ENCODE measurements at places on chromosomes 12 and 14. TPM values are rescaled to one million over a fixed set of nuclear protein-coding genes. Genes with fewer than 3 reads are reported as not detected.

ZDHHC22 gene
- not detected for total RNA-seq

GRCh38 chr14:60357551-60358149 is 108.6 kb downstream of the PPM1A start:
- H3K36me3 ChIP-seq: no peaks in the 10 kb centered on the region
- H3K4me1 ChIP-seq: no peaks in the 10 kb centered on the region
- no peak overlapping the region for H3K4me3 ChIP-seq
- no peak for DNase-seq
- no peak overlapping the region for H3K27ac ChIP-seq

DNA sequence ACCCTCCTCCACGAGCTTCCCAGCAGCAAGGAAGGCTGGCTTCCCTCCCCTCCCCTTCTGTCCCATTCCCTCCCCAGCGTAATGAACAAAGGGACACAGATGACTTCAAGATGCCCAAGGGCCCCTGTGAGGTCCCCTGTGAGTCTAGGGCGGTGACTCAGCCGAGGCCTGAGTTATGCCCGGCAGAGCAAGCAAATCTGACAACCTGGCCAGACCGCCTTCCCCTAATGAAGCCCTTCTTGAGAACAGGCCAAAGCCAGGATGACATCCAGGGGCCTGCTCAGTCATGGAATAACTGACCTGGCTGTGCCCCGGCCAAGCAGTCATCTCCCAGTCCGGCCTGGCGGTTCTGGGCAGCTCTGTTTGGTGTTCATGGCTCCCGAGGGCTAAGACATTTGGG is 89.2 kb downstream of the DICER1 start:
- H3K4me1 ChIP-seq: no peaks in the 10 kb centered on the region
- no peak overlapping the region for H3K4me3 ChIP-seq
- no peaks in the 10 kb centered on the region for H3K36me3 ChIP-seq
- no peak for DNase-seq

SERPINA1 gene
- 1,757 TPM for total RNA-seq

DNA sequence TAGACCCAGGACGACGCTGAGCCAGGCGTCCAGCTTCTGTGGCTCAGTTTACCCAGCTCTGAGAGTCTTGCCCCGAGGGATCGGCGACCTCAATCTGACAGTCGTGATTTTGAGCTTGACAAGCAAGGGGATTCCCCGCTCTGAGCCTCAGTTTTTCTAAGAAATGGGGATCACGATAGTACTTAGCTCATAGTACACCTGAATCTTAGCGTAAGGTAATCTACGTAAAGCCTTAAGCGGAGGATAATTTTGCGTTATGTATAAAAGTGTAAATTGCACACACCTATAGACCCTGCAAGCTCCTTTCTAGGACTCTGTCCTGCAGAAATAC is 285 bp downstream of the MVK start:
- peaks cover 46% of the 10 kb centered on the region for H3K36me3 ChIP-seq
- H3K27ac ChIP-seq: peak overlapping the region; percentile 88
- H3K27me3 ChIP-seq: no peaks in the 10 kb centered on the region
- H3K4me1 ChIP-seq: peaks cover 6% of the 10 kb centered on the region
- peak overlapping the region; percentile 81 for H3K4me3 ChIP-seq
- DNase-seq: no peak

GRCh38 chr14:26008290-26008689 is 589.5 kb downstream of the NOVA1 start:
- no peaks in the 10 kb centered on the region for H3K36me3 ChIP-seq
- H3K4me3 ChIP-seq: no peak overlapping the region
- DNase-seq: no peak
- H3K4me1 ChIP-seq: no peaks in the 10 kb centered on the region

DNA sequence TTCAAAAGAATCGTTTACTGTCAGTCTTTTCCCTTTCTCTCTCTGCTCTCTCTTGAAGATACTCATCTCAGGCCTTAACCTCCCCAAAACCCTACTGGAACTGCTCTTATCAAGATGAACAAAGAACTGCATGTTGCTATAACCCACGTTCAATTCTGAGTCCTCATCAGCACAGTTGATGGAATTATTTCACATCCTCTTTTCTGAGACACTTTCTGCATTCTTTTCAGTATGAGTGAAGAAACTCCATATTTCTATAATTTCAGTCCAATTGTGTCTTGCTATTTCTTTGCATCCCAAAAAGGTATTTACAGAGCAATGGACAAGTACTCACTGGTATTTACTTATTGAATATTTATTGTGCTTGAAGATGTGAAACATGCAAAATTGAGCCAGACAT is 160.1 kb upstream of the CPNE8 start:
- no peak overlapping the region for H3K4me3 ChIP-seq
- H3K27me3 ChIP-seq: no peaks in the 10 kb centered on the region
- H3K27ac ChIP-seq: no peak overlapping the region
- H3K36me3 ChIP-seq: no peaks in the 10 kb centered on the region
- no peaks in the 10 kb centered on the region for H3K4me1 ChIP-seq

SMCO3 gene
- not detected for total RNA-seq

NRIP2 gene
- total RNA-seq: not detected

DNA sequence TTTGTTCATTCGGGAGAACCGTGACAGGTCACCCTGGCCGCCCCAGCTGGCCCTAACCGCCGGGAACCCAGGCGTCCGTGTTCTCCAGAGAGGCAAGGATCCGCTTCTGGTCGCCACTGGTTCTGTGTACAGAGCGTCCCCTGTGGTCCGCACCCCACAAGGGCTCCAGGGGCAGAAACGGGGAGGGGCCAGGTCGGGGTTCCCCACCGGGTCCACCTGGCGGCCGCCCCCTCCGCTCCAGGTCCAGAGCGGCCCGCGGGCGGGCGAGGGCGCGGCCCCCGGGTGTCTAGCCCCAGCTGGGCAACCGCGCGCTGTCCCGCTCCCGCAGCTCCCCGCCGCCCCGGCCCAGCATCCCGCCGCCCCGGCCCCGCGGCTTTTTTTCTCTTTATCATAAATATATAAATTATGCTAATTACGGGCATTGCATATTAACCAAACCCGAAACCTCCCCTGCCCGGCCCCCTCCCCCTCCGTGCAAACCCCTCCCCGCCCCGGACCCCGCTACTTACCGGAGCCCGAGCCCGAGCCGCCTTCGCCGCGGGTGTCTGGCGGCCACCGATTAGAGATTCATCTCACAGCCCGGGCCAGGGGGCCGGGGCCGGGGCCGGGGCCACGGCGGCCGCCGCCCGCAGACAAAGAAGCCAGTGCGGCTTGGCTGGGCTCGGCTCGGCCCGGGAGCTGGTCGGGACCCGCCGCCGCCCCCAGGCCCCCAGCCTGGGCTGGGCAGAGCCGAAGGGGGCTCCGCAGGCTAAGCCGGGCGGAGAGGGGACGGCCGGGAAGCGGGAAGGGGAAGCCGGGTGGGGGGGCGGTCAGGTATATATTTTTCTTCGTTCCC is 512 bp downstream of the POU6F1 start:
- peak overlapping the region; percentile 72 for H3K4me3 ChIP-seq
- no peaks in the 10 kb centered on the region for H3K36me3 ChIP-seq
- DNase-seq: peak; percentile 73
- no peaks in the 10 kb centered on the region for H3K27me3 ChIP-seq

FOXG1 gene
- not detected for total RNA-seq

SAMD15 gene
- total RNA-seq: 0.35 TPM

DNAH10 gene
- total RNA-seq: 0.27 TPM

- no peak overlapping the region for H3K4me3 ChIP-seq
- H3K27me3 ChIP-seq: no peaks in the 10 kb centered on the region
- H3K4me1 ChIP-seq: no peaks in the 10 kb centered on the region
- DNase-seq: no peak
- H3K27ac ChIP-seq: no peak overlapping the region
- H3K36me3 ChIP-seq: no peaks in the 10 kb centered on the region
Observed at GRCh38 chr14:71863766-71864165, 68.5 kb upstream of the RGS6 start.

TIGAR gene
- total RNA-seq: 8.0 TPM

NTS gene
- 35.4 TPM for total RNA-seq

DNA sequence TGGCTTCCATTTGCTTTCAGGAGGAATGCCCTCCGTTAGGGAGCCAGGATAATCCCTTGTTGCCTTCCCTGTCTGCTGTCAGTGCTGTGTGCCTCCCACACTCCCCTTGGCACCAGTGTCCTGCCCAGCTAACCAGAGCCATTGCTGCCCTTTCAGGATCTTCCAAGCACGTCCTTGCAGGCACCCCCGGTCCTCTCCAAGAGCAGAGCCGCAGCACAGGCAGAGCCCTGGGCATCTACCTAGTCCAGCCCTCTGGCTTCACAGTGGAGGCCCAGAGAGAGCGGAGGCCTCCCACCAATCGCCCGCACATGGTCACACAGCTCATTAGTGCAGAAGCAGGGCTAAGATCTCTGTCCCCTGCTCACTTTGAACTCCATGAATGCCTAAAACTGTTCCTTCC is 39.0 kb upstream of the TSPAN9 start:
- no peak for DNase-seq
- no peaks in the 10 kb centered on the region for H3K36me3 ChIP-seq
- no peaks in the 10 kb centered on the region for H3K27me3 ChIP-seq
- H3K27ac ChIP-seq: no peak overlapping the region

DNA sequence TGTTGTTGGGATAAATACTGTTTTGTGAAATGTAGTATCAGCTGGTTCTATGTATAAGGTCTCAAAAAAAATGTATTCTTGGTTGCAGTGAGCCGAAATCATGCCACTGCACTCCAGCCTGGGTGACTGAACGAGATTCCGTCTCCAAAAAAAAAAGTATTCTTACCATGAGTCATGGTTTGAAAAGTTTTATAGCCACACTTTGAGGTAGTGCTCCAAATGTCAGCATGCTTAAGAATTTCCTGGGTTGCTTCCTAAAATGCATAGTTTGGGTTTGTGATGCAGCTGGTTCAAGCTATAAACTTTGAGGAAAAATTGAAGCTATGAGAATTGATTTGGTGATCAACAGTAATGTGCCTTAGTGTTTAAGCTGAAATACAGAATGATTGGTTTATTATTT is 48.0 kb downstream of the ETNK1 start:
- H3K4me3 ChIP-seq: no peak overlapping the region
- H3K36me3 ChIP-seq: peaks cover 18% of the 10 kb centered on the region
- no peak overlapping the region for H3K27ac ChIP-seq
- no peaks in the 10 kb centered on the region for H3K27me3 ChIP-seq
- H3K4me1 ChIP-seq: no peaks in the 10 kb centered on the region
- no peak for DNase-seq

DNA sequence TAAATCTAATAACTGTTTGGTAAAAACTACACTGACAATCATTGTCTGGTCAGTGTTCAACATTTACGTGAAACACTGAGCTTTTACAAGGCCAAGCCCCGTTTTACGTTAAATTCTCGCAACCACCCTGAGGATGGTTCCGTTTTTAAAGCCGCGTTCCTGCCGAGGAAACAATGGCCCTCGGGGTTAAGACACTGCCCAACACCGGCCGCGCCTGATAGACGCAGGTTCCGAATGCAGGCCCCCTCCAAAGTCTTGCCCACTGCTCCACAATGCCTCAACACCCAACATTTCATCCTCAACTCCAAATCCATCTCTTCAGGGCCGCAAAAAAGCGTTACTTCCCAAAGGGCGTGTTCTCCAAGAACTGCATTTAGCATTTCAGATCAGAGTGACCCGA is 953 bp upstream of the SNRPF start:
- no peak overlapping the region for H3K27ac ChIP-seq
- H3K27me3 ChIP-seq: no peaks in the 10 kb centered on the region
- no peak overlapping the region for H3K4me3 ChIP-seq
- H3K4me1 ChIP-seq: peaks cover 9% of the 10 kb centered on the region
- no peaks in the 10 kb centered on the region for H3K36me3 ChIP-seq

PLEKHD1 gene
- total RNA-seq: not detected

DNA sequence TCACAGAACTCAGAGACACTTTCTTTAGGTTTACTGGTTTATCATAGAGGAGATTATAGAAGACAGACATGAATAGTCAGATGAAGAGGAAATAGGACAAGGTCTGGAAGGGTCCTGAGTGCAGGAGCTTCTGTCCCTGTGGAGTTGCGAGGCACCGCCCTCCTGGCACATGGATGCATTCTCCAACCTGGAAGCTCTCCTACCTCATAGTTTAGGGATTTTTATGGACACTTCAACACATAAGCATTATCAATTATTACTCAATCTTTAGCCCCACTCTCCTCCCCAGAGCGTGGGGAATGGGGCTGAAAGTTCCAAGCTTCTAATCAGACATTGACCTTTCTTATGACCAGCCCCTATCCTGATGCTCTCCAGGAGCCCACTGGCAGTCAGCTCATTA is 12.6 kb upstream of the KRT7 start:
- H3K36me3 ChIP-seq: no peaks in the 10 kb centered on the region
- peaks cover 8% of the 10 kb centered on the region for H3K4me1 ChIP-seq
- H3K27ac ChIP-seq: no peak overlapping the region
- no peaks in the 10 kb centered on the region for H3K27me3 ChIP-seq

PPP1R36 gene
- 7.4 TPM for total RNA-seq

PTPRO gene
- 1.7 TPM for total RNA-seq

FLVCR2 gene
- 14.9 TPM for total RNA-seq

KRT77 gene
- total RNA-seq: not detected

EGLN3 gene
- 82.9 TPM for total RNA-seq

DNA sequence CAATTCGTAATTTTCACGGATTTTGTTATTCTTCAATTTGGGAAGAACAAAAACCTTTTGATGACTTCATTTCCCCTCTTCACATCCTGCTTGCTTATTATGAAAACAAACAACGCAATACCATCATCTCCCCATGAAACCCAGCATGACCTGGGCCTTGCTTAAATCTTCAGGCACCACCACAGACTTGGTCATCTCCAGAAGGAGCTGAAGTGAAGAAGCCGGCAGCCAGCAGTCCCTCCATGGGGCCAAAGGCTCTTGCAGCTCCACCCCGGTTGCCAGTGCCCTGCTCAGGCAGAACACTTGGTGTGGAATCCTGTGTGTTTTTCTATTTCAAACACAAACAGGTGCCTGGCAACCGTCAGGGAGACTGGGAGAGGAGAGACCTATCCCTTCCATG is 982.9 kb upstream of the TMEM132C start:
- no peak overlapping the region for H3K27ac ChIP-seq
- H3K36me3 ChIP-seq: no peaks in the 10 kb centered on the region
- DNase-seq: no peak
- H3K4me1 ChIP-seq: no peaks in the 10 kb centered on the region
- no peaks in the 10 kb centered on the region for H3K27me3 ChIP-seq

DNA sequence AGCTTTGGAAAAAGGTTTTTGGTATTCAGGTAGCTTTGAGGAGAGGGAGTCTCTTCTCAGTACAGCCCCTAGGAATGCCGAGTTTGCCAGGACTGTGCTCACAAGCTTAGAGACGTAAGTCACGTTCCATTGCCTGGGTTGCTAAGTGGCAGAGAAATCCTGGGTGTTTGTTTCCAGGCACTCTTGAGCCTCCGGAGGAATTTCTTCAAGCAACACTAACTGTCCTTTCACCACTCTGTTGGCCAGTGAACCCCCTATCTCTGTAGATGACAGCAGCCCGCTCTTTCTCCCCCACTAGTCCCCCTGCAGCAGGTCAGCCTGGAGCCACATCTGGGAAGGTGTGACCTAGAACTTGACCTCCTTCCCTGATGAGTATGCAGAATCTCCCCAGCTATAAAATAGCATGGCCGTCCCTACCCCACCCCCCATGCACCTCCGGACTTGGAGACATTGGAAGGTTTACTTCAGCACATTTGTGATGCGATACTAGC is 162.7 kb downstream of the ZFP36L1 start:
- H3K27me3 ChIP-seq: no peaks in the 10 kb centered on the region
- no peak overlapping the region for H3K4me3 ChIP-seq
- H3K4me1 ChIP-seq: no peaks in the 10 kb centered on the region
- DNase-seq: no peak
- no peaks in the 10 kb centered on the region for H3K36me3 ChIP-seq

- DNase-seq: no peak
- no peak overlapping the region for H3K27ac ChIP-seq
- H3K27me3 ChIP-seq: no peaks in the 10 kb centered on the region
- no peak overlapping the region for H3K4me3 ChIP-seq
Observed at GRCh38 chr14:74271365-74271764, 31.4 kb downstream of the ABCD4 start.

GRCh38 chr12:6083601-6084000 is 40.9 kb downstream of the VWF start:
- H3K36me3 ChIP-seq: no peaks in the 10 kb centered on the region
- no peaks in the 10 kb centered on the region for H3K27me3 ChIP-seq
- no peak overlapping the region for H3K4me3 ChIP-seq

Measured in Peyer's patch (tissue), 4 donors.